ENCODE measurements at places on chromosomes 6 and 20. TPM values are rescaled to one million over a fixed set of nuclear protein-coding genes. Genes with fewer than 3 reads are reported as not detected.
A peak's percentile ranks its signal among the peaks of the same experiment; 100 is the strongest.

Gene MOXD1
- total RNA-seq: not detected

Gene MUCL3
- total RNA-seq: not detected

Gene KCNB1
- not detected for total RNA-seq

Gene TAAR1
- not detected for total RNA-seq

Gene LPA
- total RNA-seq: not detected

Gene SRMS
- total RNA-seq: not detected

Gene BEND3
- 9.3 TPM for total RNA-seq

Gene GPX5
- not detected for total RNA-seq

- no peak overlapping the region for H3K4me3 ChIP-seq
- peaks cover 3% of the 10 kb centered on the region for H3K4me1 ChIP-seq
- no peak for DNase-seq
- H3K27ac ChIP-seq: no peak overlapping the region
- H3K27me3 ChIP-seq: no peaks in the 10 kb centered on the region
- H3K36me3 ChIP-seq: no peaks in the 10 kb centered on the region
These were observed 25.3 kb downstream of the RAB44 start for GRCh38 chr6:36722879-36723278.

- DNase-seq: peak; percentile 26
- H3K36me3 ChIP-seq: no peaks in the 10 kb centered on the region
- H3K27ac ChIP-seq: no peak overlapping the region
- H3K4me3 ChIP-seq: peak overlapping the region; percentile 68
These were observed 891 bp downstream of the RSPO3 start for GRCh38 chr6:127119102-127120022.

DNA sequence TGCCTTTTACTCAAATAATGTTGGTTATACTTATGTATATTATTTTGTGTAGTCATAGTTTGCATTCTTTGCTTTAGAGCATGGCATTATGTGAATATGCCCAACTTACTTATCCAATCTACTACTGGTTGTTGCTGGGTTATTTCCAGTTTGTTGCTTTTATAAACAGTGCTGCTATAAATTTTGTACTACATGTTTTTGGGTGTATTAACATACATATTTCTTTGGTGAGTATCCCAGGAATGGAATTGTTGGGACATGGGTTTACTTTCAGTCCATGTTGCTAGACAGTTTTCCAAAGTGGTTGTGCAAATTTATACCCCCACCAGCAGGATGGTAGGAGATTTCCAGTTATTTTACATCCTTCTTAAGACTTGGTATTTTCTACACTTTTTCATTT, 157.1 kb upstream of the THEMIS start:
- H3K36me3 ChIP-seq: peaks cover 29% of the 10 kb centered on the region
- DNase-seq: no peak
- H3K27ac ChIP-seq: no peak overlapping the region
- no peak overlapping the region for H3K4me3 ChIP-seq
- peaks cover 26% of the 10 kb centered on the region for H3K4me1 ChIP-seq

- DNase-seq: no peak
- H3K27ac ChIP-seq: no peak overlapping the region
- H3K27me3 ChIP-seq: no peaks in the 10 kb centered on the region
- H3K4me1 ChIP-seq: peaks cover 28% of the 10 kb centered on the region
- no peak overlapping the region for H3K4me3 ChIP-seq
- H3K36me3 ChIP-seq: peaks cover 6% of the 10 kb centered on the region
These were observed 8.4 kb downstream of the ENTPD6 start for GRCh38 chr20:25203871-25204320.

- no peaks in the 10 kb centered on the region for H3K27me3 ChIP-seq
- DNase-seq: no peak
- H3K27ac ChIP-seq: no peak overlapping the region
- H3K4me3 ChIP-seq: no peak overlapping the region
These were observed 7.5 kb downstream of the ATG5 start for GRCh38 chr6:106318061-106318460.

DNA sequence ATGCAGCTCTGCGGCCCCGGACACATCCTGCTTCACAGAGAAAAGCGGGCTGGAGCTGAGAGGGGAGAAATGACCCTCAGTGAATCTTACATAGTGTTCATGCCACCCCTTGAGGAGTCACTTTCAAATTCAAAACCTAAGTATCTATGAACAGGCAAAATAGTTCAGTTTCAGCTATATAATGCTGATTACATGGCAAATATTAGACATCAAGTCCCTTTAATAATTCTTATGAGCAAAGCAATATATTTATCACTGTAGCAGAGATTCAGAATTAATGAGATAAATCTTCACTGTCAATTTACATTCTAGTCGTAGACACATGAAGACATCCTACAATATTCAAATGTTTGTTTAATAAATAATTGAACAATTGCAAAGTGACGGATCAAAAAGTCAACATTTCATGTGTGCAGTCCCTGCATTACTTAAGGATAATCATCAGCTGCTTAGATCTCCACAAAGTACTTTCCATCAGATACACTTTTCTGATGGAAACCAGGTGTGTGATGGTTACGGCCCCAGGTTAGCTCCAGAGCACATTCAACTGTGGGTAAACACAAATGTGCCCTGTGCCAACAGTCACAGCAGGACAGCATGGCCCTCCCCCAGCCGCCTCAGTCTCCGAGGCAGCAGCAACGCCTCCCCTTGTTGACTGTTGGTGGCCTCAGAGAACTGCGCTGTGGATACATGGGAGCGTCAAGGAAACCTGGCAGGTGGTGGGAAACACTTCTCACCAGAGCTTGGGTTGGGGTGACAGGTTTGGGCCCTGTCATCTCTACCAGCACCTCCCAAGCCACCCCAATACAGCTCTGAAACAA, 787 bp upstream of the PRR18 start:
- peaks cover 46% of the 10 kb centered on the region for H3K27me3 ChIP-seq
- H3K4me3 ChIP-seq: peak overlapping the region; percentile 43
- no peaks in the 10 kb centered on the region for H3K36me3 ChIP-seq
- DNase-seq: no peak
- H3K4me1 ChIP-seq: peaks cover 2% of the 10 kb centered on the region

DNA sequence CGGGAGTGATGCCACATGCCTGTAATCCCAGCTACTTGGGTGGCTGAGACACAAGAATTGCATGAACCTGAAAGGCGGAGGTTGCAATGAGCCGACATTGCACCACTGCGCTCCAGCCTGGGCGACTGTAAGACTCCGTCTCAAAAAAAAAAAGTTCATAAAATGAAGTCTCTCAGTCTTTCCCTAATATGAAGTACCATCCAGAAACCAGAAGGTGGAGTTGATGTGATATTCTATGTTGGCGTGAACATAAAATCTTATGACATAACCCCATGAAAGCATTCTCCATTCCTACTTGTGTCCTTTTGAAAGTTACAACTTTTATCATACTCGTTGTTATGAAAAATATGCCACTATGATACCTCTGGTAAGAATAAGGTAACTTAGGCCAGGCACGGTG, 5.7 kb downstream of the SOD2 start:
- H3K27ac ChIP-seq: peak overlapping the region; percentile 66
- peaks cover 38% of the 10 kb centered on the region for H3K4me1 ChIP-seq
- no peaks in the 10 kb centered on the region for H3K27me3 ChIP-seq
- no peak overlapping the region for H3K4me3 ChIP-seq

DNA sequence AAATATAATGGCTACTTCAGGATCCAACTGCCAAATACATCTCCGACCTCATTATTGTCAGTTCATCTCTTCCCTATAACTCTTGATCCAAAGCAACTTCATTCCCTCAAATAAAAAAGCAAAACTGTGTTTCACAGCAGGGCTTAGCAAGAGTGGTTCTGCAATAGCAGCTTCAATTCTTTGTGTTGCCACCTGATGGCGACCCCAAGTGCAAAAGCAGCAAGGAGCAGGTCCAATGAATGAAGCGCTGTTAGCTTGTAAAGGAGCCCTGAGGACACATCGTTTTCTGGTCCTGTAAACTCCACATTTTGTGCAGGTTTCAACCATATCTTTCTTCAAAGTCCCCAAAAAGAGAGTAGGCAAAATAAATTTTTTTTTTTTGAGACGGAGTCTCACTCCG, 19.6 kb downstream of the RTN4IP1 start:
- no peak overlapping the region for H3K27ac ChIP-seq
- H3K4me1 ChIP-seq: peaks cover 17% of the 10 kb centered on the region
- H3K27me3 ChIP-seq: no peaks in the 10 kb centered on the region
- DNase-seq: peak; percentile 3

DNA sequence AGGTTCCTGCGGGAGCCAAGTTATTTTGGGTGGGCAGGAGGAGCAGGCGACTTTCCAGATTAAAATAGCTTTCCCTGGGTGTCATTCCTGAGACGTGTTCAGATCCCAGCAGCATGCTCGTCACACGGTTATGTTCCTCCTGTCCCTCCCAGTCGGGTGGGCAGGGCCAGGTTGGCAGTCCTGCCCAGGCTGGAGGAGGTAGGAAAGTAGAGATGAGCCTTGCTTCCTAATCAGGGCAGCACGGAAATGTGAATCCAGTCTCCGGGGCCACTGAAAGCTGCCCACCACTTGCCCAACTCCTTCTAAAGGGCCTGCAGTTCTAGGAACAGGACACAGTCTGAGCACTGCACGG, 137.0 kb downstream of the MRPL14 start:
- H3K36me3 ChIP-seq: no peaks in the 10 kb centered on the region
- H3K27me3 ChIP-seq: no peaks in the 10 kb centered on the region
- peaks cover 2% of the 10 kb centered on the region for H3K4me1 ChIP-seq
- H3K27ac ChIP-seq: no peak overlapping the region

DNA sequence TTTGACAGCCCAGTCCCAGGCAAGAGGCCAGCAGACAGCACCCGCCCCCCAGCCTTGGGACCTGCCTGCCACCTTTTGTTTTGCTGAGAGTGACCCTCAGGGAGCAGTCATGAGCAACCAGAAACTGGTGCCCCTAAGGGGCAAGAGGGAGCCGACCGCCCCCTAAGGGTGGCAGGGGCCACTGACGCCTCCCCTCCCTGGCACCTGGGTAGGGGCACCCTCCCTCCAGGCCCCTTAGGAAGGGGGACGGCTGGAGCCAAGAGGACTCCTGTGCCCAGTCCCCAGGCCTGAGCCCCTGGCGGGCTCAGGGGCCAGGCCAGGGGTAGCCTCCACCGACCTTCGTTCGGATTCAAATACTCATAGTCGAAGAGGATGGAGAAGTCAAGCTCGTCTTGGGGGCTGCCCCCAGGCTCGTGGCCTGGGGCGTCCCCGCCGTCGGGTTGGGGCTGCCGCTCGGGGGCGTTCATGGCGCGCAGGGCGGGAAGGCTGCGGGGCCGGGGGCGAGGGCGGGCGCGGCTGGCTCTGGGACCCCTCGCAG, 417 bp downstream of the NFATC2 start:
- H3K27me3 ChIP-seq: peaks cover 3% of the 10 kb centered on the region
- DNase-seq: peak; percentile 70
- peaks cover 35% of the 10 kb centered on the region for H3K36me3 ChIP-seq
- H3K4me3 ChIP-seq: peak overlapping the region; percentile 96

DNA sequence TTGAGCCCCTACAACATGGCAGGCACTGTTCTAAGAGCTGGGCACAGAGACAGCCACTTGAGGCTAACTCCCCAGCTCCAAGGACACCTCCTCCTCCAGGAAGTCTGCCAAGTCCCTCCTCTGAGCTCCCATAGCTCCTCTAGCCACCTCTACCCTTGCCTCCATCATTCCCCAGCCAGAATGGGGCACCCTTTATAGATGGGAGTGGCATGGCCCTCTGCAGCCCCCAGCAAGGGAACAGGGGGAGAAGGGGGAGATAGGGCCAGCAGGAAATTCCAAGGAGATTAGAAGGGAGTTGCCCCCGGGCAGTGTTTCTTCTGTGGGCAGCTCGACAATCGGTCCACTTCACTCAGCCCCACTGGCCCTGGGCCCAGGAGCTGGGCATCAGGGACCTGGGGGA, 19.7 kb upstream of the TLDC2 start:
- no peaks in the 10 kb centered on the region for H3K36me3 ChIP-seq
- H3K27me3 ChIP-seq: no peaks in the 10 kb centered on the region
- DNase-seq: no peak
- no peak overlapping the region for H3K27ac ChIP-seq
- H3K4me3 ChIP-seq: no peak overlapping the region

GRCh38 chr6:2531426-2532215, 219.1 kb downstream of the MYLK4 start:
- H3K27me3 ChIP-seq: peaks cover 53% of the 10 kb centered on the region
- DNase-seq: no peak
- H3K4me1 ChIP-seq: no peaks in the 10 kb centered on the region
- no peaks in the 10 kb centered on the region for H3K36me3 ChIP-seq
- no peak overlapping the region for H3K27ac ChIP-seq

GRCh38 chr20:45489083-45489531, 19.6 kb downstream of the WFDC2 start:
- no peak overlapping the region for H3K27ac ChIP-seq
- no peak overlapping the region for H3K4me3 ChIP-seq
- peaks cover 30% of the 10 kb centered on the region for H3K27me3 ChIP-seq
- no peaks in the 10 kb centered on the region for H3K4me1 ChIP-seq

GRCh38 chr20:63846128-63846771, 15.0 kb upstream of the ABHD16B start:
- DNase-seq: no peak
- H3K27me3 ChIP-seq: peaks cover 47% of the 10 kb centered on the region
- H3K27ac ChIP-seq: no peak overlapping the region

- peaks cover 30% of the 10 kb centered on the region for H3K27me3 ChIP-seq
- H3K4me1 ChIP-seq: peaks cover 21% of the 10 kb centered on the region
- H3K4me3 ChIP-seq: no peak overlapping the region
These were observed 2.0 kb downstream of the MUC21 start for GRCh38 chr6:30985490-30985889.

- peak overlapping the region; percentile 96 for H3K27ac ChIP-seq
- H3K27me3 ChIP-seq: no peaks in the 10 kb centered on the region
- peaks cover 18% of the 10 kb centered on the region for H3K36me3 ChIP-seq
- H3K4me1 ChIP-seq: peaks cover 28% of the 10 kb centered on the region
- peak; percentile 83 for DNase-seq
- peak overlapping the region; percentile 90 for H3K4me3 ChIP-seq
These were observed 599 bp downstream of the EPM2A start for GRCh38 chr6:145734486-145735355.

DNA sequence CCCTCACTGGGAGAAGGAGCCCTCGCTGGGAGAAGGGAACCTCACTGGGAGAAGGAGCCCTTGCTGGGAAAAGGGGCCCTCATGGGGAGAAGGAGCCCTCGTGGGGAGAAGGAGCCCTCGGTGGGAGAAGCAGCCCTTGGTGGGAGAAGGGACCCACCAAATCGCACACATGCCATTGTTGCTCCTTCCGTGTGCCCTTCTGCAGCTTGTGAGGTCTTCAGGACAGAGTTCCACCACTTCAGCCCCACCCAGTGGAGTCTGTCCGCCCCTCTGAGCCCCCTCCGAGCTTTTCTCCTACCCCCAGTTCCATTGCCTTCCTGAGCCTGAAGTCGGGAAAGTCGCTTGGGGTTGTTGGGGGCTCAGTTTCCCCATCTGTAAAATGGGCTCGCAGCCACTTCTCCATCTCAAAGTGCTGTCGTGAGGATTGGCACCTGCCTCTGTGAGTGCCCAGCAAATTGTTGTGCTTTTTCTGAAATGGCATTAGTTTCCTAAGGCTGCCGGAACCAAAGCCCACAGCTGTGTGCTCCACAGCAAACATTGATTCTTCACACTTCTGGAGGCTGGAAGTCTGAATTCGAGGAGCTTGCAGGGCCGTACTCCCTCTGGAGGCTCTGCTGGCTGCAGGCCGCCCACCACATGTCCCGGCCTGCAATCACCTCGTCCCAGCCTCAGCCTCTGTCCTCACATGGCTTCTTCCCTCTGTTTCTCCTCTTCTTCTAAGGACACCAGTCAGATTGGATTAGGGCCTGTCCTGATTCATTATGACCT, 124.7 kb upstream of the PMEPA1 start:
- no peak for DNase-seq
- H3K27ac ChIP-seq: no peak overlapping the region
- H3K36me3 ChIP-seq: no peaks in the 10 kb centered on the region
- H3K4me1 ChIP-seq: no peaks in the 10 kb centered on the region
- peaks cover 4% of the 10 kb centered on the region for H3K27me3 ChIP-seq

- H3K4me1 ChIP-seq: peaks cover 9% of the 10 kb centered on the region
- peak; percentile 69 for DNase-seq
- peaks cover 21% of the 10 kb centered on the region for H3K27me3 ChIP-seq
- no peaks in the 10 kb centered on the region for H3K36me3 ChIP-seq
These were observed 15.9 kb upstream of the PEDS1 start for GRCh38 chr20:50169329-50169823.
